ENCODE measurements at places on chromosomes 12 and 14. TPM values are rescaled to one million over a fixed set of nuclear protein-coding genes. Genes with fewer than 3 reads are reported as not detected.

BMAL2 gene
- total RNA-seq: 18.7 TPM

A2ML1 gene
- total RNA-seq: not detected

FAM186B gene
- 0.15 TPM for total RNA-seq

LMO3 gene
- not detected for total RNA-seq

PRPH gene
- total RNA-seq: 2.2 TPM

OR9K2 gene
- not detected for total RNA-seq

NPFF gene
- total RNA-seq: not detected

C12orf56 gene
- 0.21 TPM for total RNA-seq
